Left kidney (tissue), 8 donors: ENCODE measurements at places on chromosomes 5 and 9. TPM values are rescaled to one million over a fixed set of nuclear protein-coding genes. Genes with fewer than 3 reads are reported as not detected.

- no peak for DNase-seq
Observed at GRCh38 chr5:167864801-167865200, 426.6 kb upstream of the WWC1 start.

DNA sequence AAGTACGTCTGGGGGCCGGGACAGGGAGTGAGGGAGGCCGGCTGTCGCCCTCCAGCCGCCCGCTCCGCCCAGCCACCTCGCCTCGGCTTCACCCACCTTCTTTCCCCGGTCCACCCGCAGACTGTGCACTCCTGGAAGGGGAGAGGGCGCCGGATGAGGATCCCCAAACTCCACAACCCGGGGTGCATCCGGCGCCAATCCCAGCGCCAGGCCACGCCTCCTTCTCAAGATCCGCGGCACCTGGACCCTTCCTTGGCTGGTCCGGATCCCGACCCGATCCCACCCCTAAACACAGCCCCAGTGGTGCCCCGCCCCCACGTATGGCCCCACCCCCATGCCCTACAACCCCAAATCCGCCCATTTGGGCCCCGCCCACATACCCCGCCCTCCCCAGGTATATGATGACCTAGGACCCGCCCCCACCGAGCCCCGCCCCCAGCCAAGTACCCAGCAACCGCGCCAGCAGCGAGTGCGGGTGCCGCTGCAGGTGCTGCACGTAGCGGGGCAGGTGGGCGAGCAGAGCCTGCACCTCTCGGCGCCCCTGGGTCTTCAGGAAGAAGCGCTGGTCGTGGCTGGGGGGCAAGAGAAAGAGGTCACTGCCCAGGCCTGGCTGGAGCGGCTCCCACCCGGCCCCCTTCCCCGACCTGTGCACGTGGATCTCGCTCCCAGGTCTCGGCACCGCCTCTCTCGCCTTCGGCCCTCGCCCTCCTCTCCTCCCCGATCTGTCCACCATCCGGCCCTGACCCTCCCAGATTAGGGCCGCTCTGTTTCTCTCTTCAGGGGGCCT is 3.2 kb downstream of the PIP5KL1 start:
- no peak for DNase-seq

Gene NUDT12
- polyA plus RNA-seq = 32.8 TPM

GRCh38 chr9:112869041-112869529 is 21.6 kb downstream of the SLC46A2 start:
- peak; percentile 48 for DNase-seq

GRCh38 chr9:122333169-122333808 is 37.5 kb upstream of the PTGS1 start:
- DNase-seq = no peak

Gene BICD2
- 29.3 TPM for polyA plus RNA-seq

Gene SPATA31A3
- not detected for polyA plus RNA-seq

DNA sequence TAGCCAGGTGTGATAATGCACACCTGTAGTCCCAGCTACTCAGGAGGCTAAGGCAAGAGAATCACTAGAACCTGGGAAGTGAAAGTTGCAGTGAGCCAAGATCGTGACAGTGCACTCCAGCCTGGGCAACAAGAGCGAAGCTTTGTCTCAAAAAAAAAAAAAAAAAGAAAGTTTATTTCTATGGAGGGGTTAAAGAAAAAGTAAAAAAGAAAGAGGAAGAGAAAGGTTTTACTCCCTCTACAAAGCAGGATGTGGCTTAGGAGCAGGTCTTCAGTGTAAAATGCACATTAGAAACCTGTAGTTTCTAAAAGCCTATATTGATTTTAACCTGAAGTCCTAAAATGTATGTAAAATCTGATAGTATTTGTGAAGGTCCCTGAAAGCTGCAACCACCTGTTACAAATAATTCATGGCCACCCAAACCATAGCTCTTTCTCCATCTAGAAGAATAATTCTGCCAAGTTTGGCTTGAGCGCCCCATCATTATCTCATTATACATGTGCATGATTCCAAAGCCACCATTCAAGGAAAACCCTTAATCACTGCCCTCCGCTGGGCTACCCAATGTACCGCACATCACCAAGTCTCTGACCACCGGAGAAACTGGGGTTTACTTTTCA is 3.4 kb downstream of the FNBP1 start:
- no peak for DNase-seq

DNA sequence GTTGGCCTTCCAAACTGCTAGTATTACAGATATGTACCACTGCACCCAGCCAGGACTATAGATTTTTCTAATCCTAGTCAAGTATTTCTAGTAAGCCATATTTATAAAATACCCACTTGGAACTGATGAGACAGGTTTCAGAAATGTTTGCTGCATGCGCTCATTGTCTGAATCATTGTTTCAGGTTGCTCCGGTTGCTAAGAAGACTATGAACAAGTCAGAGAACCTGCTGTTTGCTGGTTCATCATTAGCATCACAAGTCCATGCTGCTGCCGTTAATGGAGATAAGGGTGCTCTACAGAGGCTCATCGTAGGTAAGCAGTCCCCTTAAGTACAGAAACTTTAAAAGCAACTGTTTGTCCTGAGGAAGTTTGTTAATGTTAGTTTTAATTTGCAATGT is 5.3 kb downstream of the INVS start:
- no peak for DNase-seq

GRCh38 chr9:98142925-98143481 is 24.0 kb upstream of the TRIM14 start:
- DNase-seq = no peak

Gene FOXD4
- polyA plus RNA-seq = 0.62 TPM

DNA sequence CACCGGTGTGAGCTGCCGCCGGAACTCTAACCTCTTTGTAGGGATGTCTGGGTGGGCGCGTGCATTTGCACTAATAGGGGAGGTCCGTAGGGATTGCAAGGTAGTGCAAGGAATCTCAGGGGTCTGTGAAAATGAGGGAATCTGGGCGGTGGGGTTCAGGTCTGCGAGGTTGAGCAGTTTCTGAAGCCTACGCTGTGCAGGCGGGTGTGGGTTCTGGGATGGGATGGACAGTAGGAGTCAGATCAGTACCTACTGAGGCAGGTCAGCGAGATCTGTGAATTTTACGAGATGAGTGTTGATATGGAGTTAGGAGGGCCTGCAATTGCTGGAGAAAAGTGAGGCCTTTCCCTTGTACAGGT is 856 bp upstream of the ATOSB start:
- DNase-seq = no peak

- no peak for DNase-seq
Observed at GRCh38 chr5:142626786-142627185, 59.1 kb downstream of the FGF1 start.

Gene PLAC8L1
- polyA plus RNA-seq = 2.4 TPM

GRCh38 chr9:26809795-26810194 is 82.8 kb downstream of the CAAP1 start:
- no peak for DNase-seq

DNA sequence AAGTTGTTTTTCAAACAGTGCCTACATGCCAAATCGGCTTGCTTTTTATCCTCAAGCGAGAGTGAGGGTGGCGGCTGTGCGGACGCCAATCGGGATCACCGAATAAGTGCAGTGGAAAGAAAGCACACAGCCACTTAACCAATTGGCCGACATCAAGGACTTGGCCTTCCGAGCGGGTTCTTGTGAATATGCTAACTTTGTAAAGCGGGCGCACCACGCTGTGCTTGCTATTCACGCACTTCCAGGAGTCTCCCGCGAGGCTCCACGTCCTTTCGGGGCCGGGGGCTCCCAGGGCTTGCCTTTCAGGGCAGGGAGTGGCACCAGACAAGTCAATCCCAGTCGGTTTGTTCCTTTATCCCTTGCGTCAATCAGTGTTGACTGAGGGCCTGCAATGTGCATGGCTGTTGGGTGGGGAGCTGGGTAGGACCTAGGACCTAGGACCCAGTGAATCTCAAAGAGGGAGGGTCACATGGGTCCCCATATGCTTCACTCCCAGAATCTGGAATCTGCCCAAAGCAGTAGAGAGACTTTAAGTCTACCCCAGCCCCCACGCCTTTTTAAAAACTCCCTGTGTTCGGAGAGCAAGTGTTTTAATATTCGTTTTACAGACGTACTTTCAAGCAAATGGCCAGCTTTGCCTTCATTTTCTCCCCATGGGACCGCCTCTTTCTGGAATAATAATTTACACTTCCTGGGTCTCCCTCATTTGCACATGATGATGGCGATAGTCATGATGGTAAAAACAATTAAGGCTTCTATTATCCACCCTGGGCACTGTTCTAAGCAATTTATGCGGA is 2.0 kb upstream of the GCNT4 start:
- DNase-seq = peak; percentile 38

DNA sequence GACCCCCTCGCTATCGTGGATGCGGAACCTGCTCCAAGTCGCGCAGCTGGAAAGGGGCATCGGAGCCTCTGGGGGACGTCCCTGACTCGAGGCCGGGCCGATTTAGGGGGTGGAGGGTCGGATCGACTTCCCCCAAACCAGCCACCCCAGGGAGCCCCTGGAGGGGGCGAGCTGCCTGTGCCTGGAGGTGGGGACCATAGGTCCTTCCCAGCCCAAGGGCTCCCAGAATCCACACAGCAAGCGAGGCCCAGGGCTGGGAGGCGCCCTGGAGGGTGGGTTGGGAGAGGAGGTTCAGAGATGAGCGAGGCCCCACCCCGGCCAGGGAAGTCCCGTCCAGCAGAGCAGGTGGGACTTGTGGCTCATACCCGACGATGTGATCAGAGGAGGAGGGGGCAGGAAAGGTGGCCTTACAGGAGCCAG is 147.6 kb downstream of the GAPVD1 start:
- no peak for DNase-seq

Gene TRMT10B
- polyA plus RNA-seq = 26.8 TPM

DNA sequence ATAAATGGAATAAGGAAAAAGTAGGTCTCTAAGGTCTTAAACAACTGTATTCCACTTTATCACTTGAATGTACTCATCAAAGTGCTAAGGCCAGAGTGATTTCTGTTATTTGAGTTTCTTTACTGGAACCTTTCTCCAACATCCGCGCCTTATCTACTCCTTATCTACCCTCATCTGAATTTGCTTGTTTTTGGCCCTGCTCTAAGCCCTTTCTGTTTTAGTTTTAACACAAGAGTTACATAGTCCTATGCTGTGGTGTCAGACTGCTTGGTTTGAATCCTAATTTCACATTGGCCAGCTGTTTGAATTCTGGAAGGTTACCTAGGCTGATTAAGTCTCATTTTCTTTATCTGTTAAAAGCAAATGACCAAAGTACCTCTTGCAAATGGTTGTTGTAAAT is 128.3 kb downstream of the PCSK5 start:
- DNase-seq = no peak

DNA sequence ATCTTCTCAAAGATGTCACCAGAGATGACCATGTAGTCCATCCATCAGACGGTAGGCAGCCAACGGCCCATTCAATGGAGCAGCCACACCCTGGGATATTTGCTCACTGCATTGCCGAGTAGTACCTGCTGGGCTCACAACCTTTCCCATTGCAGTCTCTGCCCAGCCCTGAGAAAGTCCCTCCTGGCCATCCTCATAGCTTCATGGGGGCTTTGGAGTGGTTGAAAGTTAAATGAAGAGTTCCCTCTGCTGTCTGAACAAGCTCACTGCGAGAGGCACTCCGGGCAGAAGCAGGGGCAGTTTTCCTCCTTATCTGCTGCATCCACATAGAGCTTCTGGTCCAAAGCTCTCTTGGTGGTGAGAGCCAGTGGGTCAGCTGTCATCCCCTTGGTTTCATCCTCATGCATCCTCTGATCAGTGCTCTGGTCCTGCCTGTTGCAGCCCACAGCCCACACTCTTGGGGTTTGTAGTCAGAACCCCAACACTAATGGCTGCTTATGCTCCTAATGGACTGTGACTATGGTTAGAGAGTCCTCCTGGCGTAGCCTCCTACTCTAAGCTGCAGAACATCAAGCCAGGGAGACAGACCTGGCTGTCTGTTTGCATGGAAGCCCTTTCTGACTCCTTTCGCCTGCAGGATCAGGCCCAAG is 23.3 kb downstream of the TNFSF8 start:
- DNase-seq = no peak

Gene PCDHB9
- polyA plus RNA-seq = 4.3 TPM

- DNase-seq = no peak
Observed at GRCh38 chr5:139701056-139701741, 53.0 kb downstream of the CXXC5 start.

Gene RASEF
- 8.5 TPM for polyA plus RNA-seq

DNA sequence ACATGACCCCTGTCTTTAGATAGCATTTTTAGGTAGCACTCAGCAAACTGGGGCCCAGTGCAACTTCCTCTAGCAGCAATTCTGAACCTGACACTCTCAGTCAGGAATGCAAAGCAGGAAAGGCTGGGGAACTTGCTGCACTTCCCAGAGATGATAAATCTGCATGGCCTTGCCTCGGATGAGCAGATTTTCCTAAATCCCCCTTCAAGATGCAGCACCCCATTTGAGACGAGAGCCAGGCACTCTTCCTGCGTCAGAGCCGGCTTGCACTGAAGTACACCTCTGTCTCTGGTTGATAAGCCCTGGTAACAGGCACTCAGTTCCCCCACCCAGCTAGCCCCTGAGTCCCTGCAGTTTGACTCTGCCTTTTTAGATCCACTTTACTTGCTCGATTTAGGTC is 296.7 kb upstream of the PANK3 start:
- DNase-seq = no peak

- DNase-seq = no peak
Observed at GRCh38 chr5:54469622-54470021, 14.1 kb downstream of the HSPB3 start.

Gene C5orf52
- polyA plus RNA-seq = not detected

DNA sequence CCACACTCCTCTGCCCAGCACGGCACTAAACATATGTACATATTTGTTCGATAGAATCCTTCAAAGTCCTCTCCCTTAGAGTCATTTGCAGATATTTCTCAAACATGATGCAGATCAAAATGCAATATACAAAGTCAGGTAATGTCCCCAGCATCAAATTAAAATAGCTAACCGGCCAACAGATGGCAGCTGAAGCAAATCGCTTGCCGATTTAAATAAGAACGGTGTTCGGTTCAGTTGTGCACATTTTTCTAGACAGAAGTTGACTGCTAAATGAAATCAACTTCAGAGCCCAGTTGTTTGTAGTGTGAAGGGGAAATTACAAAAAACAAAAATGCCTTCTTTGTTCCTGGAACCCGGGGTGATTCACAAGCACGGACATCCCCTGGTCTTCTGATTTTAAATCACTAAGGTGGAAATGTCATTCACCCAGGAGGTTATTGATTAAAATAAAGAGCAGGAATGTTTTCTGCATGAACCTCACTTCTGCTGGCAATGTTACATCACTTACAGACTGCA is 219.2 kb downstream of the EBF1 start:
- DNase-seq = no peak

Gene GLRA1
- polyA plus RNA-seq = 0.13 TPM

GRCh38 chr5:115079924-115080623 is 89.6 kb downstream of the TRIM36 start:
- no peak for DNase-seq

DNA sequence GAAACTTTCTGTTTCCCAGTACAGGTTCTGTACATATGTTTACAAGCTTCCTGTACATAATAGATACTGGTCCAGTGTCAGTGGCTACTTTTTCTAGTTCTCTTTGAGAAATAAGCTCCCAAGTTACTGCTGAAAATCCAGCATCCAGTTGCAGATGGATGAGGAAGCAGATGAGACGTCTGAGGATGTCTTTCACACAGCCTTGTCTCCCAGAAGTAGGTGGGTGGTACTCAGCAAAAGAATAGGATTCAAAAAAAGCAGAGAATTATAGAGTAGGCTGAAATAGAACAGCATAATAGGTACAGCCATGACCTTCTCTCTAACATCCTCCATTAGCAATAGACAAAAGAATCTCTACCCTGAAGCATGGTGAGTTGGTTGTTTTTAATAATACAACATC is 77.7 kb downstream of the BRINP1 start:
- no peak for DNase-seq

GRCh38 chr5:142845954-142846398 is 75.8 kb downstream of the ARHGAP26 start:
- no peak for DNase-seq
